ENCODE measurements at places on chromosomes 4 and X.

DNA sequence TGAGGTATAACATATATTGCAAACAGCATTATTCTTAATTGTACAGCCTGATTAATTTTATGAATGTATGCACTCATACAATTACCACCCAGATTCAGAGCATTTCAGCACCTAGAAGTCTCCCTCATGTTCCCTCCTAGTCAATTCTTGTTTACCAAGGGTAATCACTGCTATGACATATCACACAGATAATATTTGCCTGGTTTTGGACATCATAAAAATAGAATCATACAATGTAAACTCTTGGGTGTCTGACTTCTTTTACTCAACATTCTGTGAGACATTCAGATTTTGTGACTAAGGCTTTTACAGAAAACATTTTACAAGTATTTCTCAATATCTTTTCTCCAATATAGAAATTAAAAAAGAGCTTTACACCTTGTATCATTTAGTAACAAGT is 66.9 kb downstream of the PTPN13 start:
- no peak for DNase-seq

GRCh38 chrX:97987979-97988378 is 1104.3 kb downstream of the RPA4 start:
- DNase-seq, result no peak

GRCh38 chr4:156102411-156102810 is 148.7 kb upstream of the CTSO start:
- DNase-seq, result no peak

DNA sequence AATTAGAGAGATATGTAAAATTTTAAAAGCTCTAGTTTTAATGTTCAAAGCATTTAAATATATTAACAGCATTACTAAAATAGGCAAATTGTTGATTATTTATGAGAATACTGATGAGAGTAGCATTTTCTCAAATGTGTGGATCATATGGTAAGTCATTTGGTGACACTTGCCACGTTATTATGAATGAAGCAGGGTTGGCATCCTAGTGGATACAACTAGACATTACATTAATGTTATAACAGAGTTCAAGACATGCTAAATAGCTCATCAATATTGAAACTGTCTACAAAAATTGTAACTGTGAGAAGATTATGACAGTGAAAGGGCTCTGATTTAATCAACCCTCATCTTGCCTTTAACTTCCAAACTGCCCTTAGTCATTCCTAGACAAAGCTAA is 171.1 kb downstream of the PDGFC start:
- DNase-seq, result no peak

- DNase-seq, result no peak
Observed at GRCh38 chr4:504076-504475, 5.1 kb downstream of the PIGG start.

- DNase-seq, result no peak
Observed at GRCh38 chr4:115424852-115425251, 311.4 kb upstream of the NDST4 start.

- no peak for DNase-seq
Observed at GRCh38 chrX:109774706-109775105, 41.6 kb upstream of the ACSL4 start.

DNA sequence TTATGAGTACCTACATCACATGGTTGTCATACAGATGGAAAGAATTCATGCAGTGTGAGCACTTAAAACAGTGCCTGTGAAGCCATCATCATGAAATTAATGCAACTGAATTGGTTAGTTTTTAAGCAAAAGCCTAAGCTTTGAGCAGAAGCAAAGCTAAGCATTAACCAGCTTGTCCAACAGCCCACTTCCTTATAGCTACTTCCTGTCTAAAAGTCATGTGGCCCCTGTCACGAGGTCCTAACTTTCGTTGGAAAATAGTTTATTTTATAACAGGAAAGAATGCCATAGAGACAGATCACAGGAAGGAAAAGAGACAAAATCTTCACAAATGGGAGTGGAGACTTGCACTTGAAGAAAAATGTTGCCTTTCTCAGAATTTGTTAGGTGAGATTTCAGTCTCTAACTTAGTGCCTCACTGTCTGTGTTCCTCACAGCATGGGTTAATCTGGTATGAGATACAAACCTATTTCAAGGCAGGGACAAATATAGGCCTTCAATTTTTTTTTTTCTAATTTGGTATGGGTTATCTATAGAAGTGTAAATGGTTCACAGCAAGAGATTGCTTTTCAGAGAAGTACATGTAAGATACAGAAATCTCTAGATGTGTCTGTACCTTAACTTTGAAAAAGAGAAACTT is 27.7 kb upstream of the VCX start:
- no peak for DNase-seq

DNA sequence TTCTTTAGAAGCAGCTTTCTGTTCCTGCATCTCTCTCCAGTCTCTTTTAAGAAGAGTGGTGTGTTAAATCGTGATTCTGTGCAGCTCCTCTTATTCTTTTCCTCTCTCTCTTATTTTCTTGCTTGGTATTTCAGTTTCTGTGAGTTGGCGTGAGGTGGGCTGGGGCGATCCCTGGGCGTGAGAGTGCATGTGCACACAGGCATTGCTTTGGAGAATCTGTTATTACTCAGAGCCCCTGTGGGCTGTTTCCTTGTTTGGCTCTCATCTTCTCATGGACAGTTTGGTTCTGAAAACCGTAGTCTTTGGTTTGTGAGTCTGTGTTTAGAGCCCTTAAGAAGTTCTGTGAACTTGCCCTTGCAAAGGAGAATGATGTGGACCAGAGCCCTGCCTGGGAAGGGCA is 97.2 kb upstream of the CLNK start:
- DNase-seq, result no peak

- no peak for DNase-seq
Observed at GRCh38 chr4:1408418-1408817, 2.2 kb upstream of the NKX1-1 start.

GRCh38 chr4:142913461-142914030 is 67.4 kb upstream of the INPP4B start:
- DNase-seq, result no peak

- no peak for DNase-seq
Observed at GRCh38 chrX:11180571-11180970, 69.4 kb downstream of the HCCS start.

GRCh38 chr4:2297606-2298531 is 36.0 kb upstream of the MXD4 start:
- no peak for DNase-seq

- no peak for DNase-seq
Observed at GRCh38 chr4:187414716-187415115, 580.9 kb upstream of the ZFP42 start.

GRCh38 chr4:159104694-159105414 is 2.0 kb downstream of the RAPGEF2 start:
- DNase-seq, result peak; percentile 52

GRCh38 chr4:48131736-48132135 is 2.3 kb downstream of the TXK start:
- no peak for DNase-seq

- no peak for DNase-seq
Observed at GRCh38 chrX:72735561-72735960, 21.5 kb upstream of the PHKA1 start.

DNA sequence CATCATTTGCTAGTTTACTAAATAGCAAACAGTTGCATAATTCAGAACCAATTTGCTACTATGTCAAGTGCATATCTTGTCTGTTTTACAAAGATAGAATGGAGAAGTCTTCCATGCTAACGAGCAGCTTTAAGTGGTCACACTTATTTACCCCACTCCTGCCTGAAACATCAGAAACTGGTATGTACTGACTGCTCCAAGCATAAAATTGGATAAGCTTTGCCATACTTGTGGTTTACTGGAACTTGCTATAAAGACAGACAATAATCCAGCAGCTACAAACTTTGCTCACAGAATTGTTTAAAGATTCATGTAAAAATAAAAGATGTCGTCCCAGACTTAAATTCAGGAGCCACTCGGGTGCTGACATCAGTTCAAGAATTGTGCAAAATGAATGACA is 13.3 kb upstream of the CDKL2 start:
- no peak for DNase-seq

DNA sequence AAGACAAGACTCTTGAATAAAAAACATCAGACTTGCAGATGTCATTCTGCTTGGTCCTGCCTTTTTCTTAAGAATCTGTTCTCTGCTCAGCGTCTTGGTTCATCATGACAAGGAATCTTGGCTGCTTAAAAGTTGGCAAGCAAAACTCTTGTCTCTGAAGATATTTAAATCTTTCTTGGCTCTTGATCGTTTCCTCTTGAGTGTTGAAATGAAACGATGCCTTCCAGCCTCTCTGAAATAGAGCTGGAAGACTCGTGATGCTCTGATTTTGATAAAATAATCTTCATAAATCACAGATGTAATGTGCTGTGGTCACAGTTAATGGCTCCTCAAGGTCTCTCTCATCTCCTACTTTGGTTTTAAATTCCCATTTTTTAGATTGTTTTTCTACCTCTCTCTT is 39.9 kb upstream of the TMEM192 start:
- no peak for DNase-seq

GRCh38 chr4:11914406-11914805 is 485.7 kb upstream of the HS3ST1 start:
- no peak for DNase-seq

GRCh38 chr4:177057186-177057585 is 252.5 kb upstream of the NEIL3 start:
- DNase-seq, result peak; percentile 75

GRCh38 chr4:85968945-85969819 is 390.7 kb downstream of the MAPK10 start:
- peak; percentile 48 for DNase-seq

DNA sequence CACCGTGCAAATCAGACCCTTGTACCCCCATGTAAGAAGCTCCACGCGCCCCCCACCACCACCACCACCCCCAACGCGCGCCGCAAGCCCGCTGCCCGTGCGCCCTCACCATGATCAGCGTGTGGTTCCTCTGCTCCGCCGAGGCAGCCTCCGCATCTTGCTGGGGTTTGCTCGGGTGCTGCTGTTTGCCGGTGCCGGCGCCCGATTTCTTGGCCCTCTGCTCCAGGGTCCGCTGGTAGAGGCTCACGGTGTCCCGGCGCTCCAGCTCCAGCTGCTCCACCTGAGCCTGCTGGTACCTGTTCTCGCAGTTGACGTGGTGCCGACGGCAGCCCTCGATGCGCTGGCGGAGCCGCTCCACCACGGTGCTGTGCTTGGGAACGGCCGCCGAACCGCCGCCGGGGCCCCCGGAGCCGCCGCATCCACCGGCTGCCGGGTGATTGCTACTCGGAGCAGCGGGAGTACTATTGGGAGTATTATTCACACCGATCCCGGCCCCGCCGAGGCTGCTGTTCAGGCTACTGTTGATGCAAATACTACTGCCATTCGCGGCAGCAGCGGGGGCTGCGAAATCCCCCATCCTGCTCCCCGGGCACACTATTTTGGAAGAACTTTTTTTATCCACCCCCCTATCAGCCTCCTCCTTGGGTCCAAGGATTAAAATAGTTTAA is 1.1 kb downstream of the MAML3 start:
- DNase-seq, result peak; percentile 50

- DNase-seq, result no peak
Observed at GRCh38 chr4:156779774-156780173, 191.8 kb downstream of the PDGFC start.

- no peak for DNase-seq
Observed at GRCh38 chr4:135408109-135408508, 1206.5 kb upstream of the PABPC4L start.

- DNase-seq, result peak; percentile 14
Observed at GRCh38 chr4:169902658-169903345, 123.4 kb downstream of the MFAP3L start.

DNA sequence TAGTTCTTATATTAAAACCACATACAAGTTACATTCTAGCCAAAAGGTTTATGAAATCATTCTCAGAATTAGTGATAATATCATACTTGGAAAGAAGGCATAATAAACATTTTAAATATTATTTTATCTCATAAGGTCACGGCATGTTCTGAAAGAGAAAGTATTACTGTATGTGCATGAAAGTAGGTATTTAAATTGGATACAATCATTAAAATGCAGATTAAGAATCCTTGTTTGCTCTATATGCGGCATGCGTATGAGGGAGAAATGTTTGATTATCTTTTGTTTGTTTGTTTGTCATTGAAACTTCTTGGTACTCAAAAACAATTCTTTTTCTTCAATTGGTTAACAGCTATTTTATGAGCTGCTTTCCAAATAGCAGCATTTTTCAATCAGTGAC is 183.9 kb upstream of the TLL1 start:
- no peak for DNase-seq

DNA sequence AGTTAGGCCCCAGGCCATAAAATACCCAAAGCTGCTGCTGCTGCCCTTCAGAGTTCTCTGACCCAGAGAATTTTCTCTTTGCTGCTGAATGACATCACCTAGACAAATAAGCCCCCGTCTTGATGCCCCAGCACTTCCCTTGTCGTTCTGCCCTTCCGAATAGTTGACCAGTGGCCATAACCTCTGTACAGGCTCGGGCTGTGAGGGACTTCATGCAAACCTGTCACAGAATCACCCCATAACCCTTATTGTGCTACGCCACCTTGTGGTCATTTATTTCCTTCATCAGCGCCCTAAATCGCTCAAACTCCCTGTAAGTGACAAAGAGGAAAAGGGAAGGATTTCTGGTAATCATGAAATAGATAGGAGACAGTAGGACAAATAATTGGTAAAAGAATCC is 18.8 kb downstream of the SPACA5 start:
- DNase-seq, result peak; percentile 82

- DNase-seq, result no peak
Observed at GRCh38 chrX:44971674-44972073, 98.7 kb downstream of the KDM6A start.

- DNase-seq, result no peak
Observed at GRCh38 chr4:77349796-77350195, 192.8 kb downstream of the CCNG2 start.

DNA sequence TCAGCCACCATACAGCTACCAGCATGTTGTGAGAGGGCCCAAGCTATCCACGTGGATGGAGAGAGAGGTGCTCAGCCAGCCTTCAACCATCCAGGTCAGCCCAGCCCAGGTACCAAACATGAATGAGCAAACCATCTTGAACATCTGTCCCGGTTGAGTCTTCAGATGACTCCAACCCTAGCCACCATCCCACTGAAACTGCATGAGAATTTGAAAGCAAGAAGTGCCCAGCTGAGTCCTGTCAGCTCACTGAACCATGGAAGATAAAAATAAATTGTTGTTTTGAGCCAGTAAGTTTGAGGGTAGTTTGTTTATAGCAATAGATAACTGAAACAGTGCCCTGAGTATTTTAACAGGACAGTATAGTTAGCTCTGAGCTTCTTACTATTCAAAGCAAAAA is 7.3 kb upstream of the SEL1L3 start:
- DNase-seq, result no peak

Measured in cerebellar cortex (tissue), 1 donor.